Left lobe of liver (tissue), 2 donors: ENCODE measurements at places on chromosomes 6 and 20.
A peak's percentile ranks its signal among the peaks of the same experiment; 100 is the strongest.

DNA sequence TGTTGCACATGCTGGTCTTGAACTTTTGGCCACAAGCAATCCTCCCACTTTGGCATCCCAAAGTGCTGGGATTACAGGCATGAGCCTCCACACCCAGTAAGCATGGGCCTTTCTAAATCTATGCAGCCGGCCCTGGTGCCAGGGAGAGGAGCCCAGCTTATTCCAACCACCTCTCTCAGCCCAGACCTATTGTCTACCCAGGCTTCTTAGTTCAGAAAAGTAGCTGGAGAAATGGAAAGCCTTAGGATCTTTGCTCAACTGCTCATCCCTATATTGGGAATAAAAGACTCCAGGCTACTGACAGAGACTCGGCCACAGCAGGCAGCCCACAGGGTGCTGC lies 7.8 kb upstream of the PCIF1 start:
- no peak for DNase-seq

DNA sequence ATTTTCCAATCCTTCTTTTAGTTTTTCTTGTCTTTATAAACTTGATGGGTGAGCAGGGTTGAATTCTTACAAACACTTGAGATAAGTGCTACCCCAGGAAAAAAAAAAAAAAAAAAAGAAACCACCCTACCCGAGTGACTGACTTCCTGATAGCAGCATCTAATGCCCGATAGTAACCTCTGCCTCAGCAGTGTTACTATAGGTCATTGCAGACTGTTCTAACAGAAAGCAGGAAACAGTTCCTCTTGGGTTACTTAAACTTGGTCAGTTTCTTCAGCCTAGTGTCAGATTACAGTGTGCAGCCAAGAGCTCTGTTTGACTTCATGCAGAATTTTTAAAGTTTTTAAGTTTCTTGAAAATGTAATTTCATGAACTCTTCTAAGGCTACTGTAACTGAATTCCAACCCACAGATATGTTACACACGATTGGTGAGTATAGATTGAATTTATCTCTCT lies 2.1 kb downstream of the MYLIP start:
- DNase-seq: no peak

DNA sequence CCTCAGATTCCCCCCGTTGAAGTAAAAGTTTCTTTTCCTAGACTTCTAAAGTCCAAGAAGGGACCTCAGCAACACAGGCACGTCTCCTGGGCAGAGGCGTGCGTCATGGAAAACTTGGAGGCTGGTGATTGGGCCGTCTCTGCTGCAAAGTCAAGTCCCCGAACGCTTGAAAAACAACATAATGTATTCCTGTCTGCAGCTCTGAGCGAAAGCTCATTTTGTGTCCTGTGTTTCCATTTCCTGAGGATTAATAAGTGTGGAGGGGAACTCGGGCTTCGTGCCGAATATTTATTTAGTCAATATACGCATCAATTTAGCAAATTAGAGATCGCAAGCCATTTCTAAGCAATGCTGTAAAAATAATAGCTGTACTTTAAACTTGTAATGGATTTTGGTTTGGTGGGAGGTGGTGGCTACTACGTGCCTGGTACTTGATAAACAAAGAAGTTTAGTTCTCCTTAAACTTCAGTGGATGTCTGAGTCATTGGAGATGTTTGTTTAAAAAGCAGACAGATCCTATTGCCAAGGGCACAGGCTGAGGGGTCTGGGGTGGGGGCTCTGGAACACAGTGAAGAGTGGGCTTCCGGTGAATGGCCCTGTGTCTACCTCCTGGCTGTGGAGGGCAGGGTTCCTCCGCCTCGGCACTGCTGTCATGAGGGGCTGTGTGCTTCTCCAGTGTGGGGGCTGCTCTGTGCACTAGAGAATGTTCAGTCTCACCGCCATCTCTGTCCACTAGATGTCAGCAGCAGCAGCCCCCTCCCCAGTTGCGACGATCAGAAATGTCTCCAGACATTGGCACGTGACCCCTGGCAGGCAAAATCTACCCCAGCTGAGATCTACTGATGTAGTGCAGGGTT lies 21.8 kb downstream of the PCK1 start:
- no peak for DNase-seq

GRCh38 chr20:9140162-9140760 lies 71.4 kb downstream of the PLCB4 start:
- DNase-seq: no peak

DNA sequence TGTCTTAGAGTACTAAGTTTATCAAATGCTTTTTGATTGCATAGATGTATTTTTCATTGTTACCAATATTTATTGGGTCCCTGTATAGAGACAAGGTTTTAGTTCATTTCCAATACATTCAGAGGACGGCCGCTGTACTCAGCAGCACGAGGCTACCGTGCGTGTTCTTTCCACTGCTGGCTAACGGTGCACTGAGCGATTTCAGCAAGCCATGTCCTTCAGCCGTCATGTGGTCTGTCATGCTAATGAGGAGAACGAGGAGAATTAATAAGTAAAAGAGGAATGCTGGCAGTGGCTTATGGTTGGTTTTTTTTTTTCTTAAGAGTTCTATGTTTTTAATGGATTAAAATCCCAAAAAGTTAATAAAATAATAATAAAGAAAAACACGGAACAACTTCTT lies 253.6 kb downstream of the ARID1B start:
- no peak for DNase-seq

DNA sequence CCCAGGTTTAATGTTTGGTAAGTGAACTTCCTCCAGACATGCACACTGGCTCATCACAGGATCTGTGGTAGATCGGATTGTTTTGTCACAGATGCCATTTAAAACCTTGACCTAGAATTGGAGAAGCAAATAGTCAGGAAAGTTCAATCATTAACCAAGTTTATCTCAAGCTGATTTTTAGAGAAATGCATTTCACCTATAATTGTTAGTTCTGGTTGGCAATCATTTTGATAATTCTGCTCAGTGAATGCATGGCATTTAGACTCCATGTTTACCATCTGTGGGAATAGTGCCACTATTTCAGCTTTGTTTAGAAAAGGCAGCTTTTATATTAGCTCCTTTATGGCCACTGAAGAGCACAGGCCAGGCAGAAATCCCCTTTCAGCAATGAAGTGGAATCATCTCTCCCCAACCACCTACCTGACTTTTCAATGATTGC lies 73.9 kb upstream of the IPCEF1 start:
- no peak for DNase-seq

GRCh38 chr6:26033085-26033940 lies 53.9 kb upstream of the HFE start:
- peak; percentile 75 for DNase-seq

- peak; percentile 35 for DNase-seq
These were observed 51.7 kb downstream of the CPXM1 start for GRCh38 chr20:2748551-2749342.

DNA sequence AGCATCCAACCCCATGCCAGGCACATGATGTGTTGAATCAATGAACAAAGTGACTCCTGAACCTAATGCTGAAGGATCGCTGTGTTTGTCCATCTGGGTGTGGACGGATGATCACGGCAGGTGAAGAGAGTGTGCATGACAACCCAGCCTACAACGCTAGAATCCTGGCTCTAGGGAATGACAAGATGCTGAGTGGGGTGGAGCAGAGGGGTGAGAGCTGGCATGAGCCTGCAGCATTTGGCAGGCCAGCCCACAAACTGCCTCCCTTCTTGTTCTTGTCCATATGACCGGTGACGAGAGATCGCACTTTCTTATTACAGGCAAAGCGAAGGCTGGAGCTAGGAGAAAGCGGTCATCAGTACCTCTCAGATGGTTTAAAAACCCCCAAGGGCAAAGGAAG lies 54.7 kb upstream of the CDKAL1 start:
- no peak for DNase-seq

GRCh38 chr6:132227904-132228303 lies 173.4 kb downstream of the MOXD1 start:
- DNase-seq: no peak

DNA sequence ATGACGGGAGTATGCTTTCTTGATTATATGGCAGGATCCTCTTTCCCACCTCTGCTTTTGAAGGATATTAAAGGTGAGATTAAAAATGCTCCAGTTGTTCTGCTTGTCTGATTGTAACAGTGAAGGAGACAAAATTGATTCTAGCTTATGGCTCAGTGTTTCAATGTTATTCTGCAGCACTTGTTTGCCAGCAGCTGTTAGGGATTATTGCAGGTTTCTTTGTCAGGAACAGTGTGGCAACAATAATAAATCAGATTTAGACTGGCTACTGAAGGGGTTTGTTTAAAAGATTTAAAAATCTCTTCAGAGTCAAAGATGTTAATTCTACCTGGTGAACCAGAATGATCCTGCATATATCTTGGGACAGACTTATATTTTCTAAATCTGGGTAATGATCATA lies 126.9 kb downstream of the LAMA2 start:
- DNase-seq: no peak

DNA sequence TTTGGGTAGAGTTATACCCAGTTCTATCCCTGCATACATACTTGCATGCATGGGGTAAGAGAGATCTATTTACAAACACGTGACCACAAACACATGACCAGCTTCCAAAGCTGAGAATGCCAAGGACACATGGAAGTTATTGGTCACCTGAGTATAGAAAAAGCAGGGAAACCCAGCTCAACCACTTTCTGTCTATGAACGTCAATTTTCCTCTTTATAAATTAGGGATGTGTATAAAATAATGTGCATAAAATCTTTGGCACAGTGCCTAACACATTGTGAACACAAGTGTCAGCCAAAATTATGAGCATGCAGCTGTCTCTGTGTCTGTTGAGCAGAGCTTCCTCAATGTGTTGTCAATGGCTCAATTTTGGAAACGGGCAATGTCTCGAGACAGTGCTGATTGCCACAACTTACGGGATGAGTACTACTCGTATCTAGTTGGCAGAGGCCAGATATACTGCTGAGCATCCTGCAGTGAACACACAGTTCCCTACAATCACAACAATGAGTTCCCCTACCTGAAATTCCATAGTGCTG lies 44.9 kb downstream of the TPD52L1 start:
- no peak for DNase-seq

GRCh38 chr20:38302786-38303185 lies 1.2 kb upstream of the BPI start:
- no peak for DNase-seq

GRCh38 chr6:141488488-141488887 lies 644.2 kb upstream of the GJE1 start:
- no peak for DNase-seq

DNA sequence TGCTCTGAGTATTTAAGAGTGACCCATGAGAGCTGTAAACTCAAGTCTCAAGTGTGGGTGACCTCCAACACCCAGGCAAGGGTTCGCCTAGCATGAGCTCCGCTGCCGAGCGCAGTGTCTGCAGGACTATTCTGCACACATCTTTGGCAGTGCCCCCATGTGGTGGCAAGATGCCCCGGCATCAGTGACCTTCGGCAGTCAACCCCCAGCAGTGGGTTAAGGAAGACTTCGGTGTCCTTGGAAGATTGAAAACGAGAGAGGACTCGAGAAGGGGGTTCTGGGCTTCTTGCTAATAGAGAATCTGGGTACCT lies 43.1 kb downstream of the RBM38 start:
- no peak for DNase-seq

DNA sequence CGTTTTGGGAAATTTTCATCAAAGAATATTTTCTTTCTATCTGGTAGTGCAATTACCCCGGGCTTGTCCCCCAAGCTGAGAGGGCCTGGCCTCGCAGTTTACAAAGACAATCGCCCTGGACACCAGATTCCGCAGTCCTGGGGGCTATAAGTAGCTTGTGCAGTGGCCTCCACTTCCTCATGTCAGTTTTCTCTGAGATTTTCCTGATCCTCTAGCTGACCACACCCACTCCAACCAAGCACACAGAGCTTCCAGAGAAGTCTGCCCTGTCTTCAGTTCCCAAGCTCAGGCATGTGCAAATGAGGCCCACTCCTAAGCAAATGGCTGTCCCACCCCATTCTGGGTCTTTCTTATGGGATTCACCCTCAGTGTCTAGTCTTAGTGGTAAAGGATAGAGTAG lies 245.3 kb downstream of the MAFB start:
- DNase-seq: no peak

GRCh38 chr6:167300902-167301777 lies 10.0 kb downstream of the UNC93A start:
- no peak for DNase-seq

- no peak for DNase-seq
These were observed 69.5 kb upstream of the SAMD5 start for GRCh38 chr6:147438758-147439528.

- no peak for DNase-seq
These were observed 320.1 kb upstream of the FKBP1C start for GRCh38 chr6:62891065-62891647.

DNA sequence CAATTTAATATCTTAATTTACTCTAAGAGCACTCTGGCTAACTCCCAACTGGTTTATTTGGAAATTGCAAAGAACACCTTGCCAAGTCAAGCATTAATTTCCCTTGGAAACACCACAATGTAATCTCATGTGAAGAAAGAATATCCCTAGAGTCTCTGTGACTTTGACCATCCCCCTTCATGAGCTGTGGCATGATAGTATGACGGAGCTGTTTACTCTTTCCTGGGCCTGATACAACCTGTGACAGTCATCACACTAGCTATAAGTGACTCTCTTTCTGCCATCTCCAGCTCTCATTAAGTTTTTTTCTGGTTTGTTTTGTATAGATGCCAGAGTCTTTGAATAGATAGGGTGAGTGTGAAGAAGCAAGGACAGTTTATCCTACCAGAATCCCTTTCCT lies 470.3 kb upstream of the JARID2 start:
- no peak for DNase-seq

DNA sequence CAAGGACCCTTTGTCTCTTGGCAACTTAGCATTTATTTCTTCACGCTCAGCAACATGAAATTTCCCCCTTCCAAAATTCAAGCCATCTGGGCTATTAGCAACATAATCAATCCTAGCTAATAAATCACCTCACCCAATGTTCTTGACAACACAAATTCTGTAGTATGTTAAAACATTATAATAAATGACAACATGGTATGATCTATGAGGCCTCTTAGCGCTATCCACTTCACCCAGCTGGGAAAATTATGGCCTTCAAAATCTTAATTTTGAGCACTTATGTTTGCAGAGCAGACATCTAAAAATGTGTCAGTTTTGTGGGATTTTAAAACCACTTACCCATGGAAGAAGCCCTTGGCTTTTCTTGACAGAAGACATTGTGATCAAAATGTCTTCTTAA lies 181.9 kb downstream of the HDGFL1 start:
- DNase-seq: no peak

DNA sequence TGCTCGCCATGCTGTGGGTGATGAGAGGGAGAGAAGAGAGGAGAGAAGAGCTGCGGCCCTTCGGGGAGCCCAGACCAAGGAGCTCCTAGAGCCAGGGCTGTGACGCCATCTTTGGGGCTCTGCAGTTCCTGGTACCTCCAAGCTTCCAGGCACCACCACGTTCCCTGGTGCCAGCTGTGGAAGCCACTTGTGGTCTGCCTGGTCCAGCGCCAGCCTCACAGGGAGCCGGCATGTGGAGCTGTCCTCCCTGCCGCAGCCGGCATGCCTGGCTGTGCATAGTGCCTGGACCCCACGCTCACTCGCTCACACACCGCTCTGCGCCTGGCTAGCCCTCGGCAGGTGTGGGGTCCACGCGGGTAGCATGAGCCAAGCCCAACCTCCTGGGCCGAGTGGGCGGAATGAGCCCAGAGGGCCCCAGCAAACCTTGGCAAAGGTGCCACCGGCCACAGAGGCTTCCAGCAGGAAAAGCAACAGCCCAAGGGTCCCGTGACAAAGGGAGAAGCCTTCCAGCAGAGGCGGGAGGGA lies 19.3 kb upstream of the CHRNA4 start:
- no peak for DNase-seq

GRCh38 chr6:16741112-16742016 lies 19.9 kb downstream of the ATXN1 start:
- no peak for DNase-seq
